ENCODE measurements at places on chromosomes 5 and 9.

- DNase-seq, result no peak
These were observed 19.7 kb downstream of the C6 start for GRCh38 chr5:41193456-41194205.

- no peak for DNase-seq
These were observed 264.4 kb upstream of the MSX2 start for GRCh38 chr5:174459832-174460448.

DNA sequence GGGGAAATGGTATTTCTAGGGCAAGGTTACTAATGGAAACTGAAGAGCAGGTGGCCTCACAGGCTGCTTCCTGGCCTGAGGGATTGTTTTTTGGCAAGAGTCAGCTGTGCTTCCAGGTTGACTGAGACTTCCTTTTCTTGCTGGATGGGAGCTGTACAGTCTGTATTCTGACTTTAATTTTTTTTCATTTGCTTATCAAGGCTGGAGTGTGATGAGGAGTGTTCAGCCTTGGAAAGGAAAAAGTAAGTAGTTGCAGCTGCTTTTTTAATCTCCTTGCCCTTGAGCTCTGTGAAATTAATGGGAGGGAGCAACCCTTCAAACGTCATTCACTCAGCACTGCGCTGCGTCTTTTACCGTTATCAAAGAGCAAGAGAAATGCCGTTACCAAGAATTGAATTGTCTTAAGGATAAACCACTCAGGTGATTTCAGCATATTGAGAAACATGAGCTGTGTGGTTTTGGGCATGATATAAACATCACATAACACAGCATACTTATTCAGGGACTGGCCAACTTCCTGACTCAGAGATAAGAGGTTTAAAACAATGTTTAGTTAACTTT, 47.6 kb downstream of the AQP7 start:
- no peak for DNase-seq

DNA sequence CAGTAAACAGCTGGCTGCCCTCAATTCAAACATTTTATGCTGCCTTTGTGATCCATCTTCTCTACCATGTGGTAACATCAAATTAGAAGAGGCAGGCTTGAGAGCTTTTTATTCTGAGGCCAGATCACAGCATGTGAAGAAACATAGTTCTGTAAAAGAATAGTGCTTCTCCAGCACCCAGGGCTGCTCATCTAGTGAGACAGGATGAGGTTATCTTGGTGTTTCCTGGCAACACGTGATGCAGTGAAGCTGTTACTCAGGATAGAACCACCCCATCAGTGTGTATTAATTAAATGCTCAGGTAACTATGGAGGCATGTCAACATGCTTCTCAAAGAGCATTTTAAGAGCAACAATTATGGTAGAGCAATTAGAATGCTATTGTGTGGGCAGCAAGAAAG, 400.5 kb upstream of the ACO1 start:
- no peak for DNase-seq

GRCh38 chr9:120655005-120655622, 59.2 kb downstream of the MEGF9 start:
- DNase-seq, result no peak

- no peak for DNase-seq
These were observed 30.2 kb upstream of the SLCO6A1 start for GRCh38 chr5:102529031-102529430.
